Heart right ventricle (tissue), 16 donors: ENCODE measurements at places on chromosomes 7 and 10. TPM values are rescaled to one million over a fixed set of nuclear protein-coding genes. Genes with fewer than 3 reads are reported as not detected.

GRCh38 chr10:71483885-71484751, 87.4 kb downstream of the CDH23 start:
- DNase-seq = no peak

The LRIT1 gene
- polyA plus RNA-seq = not detected

GRCh38 chr10:6841761-6842160, 261.7 kb upstream of the PRKCQ start:
- DNase-seq = no peak

GRCh38 chr10:28558923-28559508, 26.1 kb downstream of the WAC start:
- no peak for DNase-seq

- no peak for DNase-seq
Measured at GRCh38 chr10:121053151-121053550, 202.0 kb downstream of the WDR11 start.

GRCh38 chr7:33816106-33816505, 89.2 kb upstream of the BMPER start:
- DNase-seq = no peak

The TAS2R5 gene
- polyA plus RNA-seq = 0.22 TPM

The LEP gene
- 0.73 TPM for polyA plus RNA-seq

DNA sequence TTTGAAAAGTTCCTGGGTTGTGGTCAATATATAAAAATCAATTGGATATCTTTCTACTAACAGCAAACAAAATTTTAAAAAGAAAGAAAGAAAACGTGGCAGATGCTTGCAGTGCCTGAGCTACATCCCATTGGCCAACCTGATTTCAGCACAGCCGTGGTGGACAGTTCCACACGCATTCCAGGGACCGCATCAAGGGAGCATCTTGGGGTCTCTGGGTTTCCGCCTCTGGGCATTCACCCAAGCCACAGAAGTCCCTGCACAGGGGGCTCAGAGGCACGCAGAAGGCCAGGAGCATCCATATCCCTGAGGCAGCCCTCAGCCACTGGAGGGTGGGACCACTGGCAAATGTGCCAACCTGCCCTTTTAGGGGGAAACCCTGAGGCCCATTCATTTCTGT, 254.5 kb upstream of the RNF32 start:
- DNase-seq = no peak

GRCh38 chr7:64887756-64888508, 15.1 kb upstream of the ZNF273 start:
- peak; percentile 31 for DNase-seq

DNA sequence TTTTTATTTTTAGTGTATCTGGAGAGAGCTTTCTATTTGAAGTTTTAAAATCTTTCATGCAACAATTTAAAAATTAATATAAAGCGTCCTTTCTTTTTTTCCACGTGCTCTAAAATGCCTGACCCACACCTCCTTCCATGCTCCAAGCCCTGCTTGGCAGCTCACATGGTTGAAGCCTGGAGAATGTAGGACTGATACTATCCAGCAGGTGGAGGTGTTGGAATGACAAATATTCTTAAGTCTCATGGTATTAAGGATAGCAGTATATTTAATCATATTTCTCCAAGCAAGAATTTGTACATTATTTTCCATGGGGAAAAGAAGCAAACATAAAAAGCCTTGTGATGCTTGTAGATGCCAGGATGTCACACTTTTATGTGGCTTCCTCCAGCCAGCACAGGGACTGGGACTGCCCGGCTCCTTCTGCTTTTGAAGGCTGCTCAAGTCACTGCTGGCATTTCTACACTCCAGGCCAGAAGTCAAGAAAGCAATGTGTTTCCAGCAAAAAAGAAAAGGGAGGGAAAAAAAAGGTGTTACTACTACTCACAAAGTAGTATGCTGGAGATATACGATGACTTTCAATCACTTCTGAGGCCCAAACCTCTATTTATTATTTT, 49.7 kb downstream of the BZW2 start:
- DNase-seq = no peak

- no peak for DNase-seq
Measured at GRCh38 chr10:92696606-92697383, 7.0 kb downstream of the HHEX start.

The GPR85 gene
- 0.15 TPM for polyA plus RNA-seq
